Daoy (cell line): ENCODE measurements at places on chromosomes 11 and 22. TPM values are rescaled to one million over a fixed set of nuclear protein-coding genes. Genes with fewer than 3 reads are reported as not detected.

Gene RBMXL2
- total RNA-seq = not detected in 2 replicates

Gene CYP2D6
- 0.03 and 0.40 TPM in 2 replicates for total RNA-seq

DNA sequence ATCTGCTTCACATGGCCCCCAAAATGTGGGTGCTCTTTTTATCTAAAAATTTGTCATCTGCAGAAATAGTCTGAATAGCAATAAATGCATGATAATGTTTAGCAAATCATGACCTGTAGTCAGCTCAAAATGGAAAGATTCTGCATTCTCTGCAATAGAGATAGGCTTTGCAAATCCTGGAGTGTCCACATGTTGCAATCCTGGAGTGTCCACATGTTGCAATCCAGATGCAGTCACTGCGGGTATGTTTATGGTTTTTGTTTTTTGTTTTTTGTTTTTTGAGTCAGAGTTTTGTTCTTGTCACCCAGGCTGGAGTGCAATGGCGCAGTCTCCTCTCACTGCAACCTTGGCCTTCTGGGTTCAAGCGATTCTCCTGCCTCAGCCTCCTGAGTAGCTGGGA is 20.2 kb upstream of the LRRC32 start:
- no peak for DNase-seq

Gene OR1S1
- not detected in 2 replicates for total RNA-seq

Gene CSNK2A3
- total RNA-seq = 1.3 and 2.4 TPM in 2 replicates

DNA sequence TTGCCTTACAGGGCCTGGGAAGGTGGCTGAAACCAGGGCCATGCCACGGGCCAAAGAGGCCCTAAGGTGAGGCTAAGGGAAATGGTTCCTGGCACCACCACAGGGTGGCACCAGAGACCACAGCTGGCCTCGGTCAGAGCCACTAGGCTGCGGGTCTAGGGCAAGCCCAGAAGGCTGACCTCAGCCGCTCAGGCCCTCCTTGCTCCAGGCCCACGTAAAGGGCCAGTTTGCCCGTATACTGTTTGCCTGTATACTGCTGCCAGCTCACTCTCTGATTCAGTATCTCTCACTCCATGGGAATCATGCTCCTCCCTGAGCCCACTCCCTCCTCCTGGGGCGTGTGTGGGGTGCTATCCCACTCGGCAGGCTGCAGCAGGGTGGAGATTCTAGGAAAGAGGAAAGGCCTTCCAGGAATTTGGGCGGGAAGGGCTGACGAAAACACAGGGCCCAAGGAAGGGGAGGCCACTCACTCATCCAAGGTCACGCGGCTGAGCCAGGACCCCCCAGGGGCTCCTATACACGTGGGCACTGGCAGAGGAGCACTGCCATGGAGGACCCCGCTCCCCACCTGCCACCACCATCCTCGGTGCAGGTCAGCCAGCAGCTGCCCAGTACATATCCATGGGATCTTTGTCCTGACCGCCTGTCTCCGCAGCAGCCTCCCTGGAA is 62.4 kb downstream of the NECTIN1 start:
- peak; percentile 68 for DNase-seq

Gene CRYBB3
- not detected in 2 replicates for total RNA-seq

GRCh38 chr11:95585752-95586077 is 203.9 kb downstream of the FAM76B start:
- no peak for DNase-seq

DNA sequence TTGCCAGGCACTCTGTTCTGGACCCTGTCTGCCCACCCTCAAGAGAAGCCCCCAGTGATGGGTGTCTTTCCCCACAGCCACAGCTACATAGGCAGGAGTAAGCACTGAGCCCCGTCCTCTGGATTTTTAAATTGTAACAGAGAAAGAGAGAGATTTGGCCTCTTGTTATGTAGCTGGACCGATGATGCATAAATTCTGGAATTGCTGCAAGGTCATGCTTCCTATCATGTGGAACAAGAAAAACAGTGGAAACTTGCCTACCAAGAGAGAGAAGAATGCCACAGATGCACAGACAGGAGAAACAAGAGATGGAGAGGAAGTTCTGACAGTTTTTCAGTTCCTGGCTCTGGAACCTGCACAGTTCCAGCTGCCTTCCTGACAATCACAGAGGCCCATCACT is 150.2 kb downstream of the ETS1 start:
- DNase-seq = no peak

GRCh38 chr11:6111673-6112072 is 4.2 kb downstream of the OR56B4 start:
- no peak for DNase-seq

- DNase-seq = no peak
Measured at GRCh38 chr11:6660712-6661111, 5.1 kb upstream of the DCHS1 start.

DNA sequence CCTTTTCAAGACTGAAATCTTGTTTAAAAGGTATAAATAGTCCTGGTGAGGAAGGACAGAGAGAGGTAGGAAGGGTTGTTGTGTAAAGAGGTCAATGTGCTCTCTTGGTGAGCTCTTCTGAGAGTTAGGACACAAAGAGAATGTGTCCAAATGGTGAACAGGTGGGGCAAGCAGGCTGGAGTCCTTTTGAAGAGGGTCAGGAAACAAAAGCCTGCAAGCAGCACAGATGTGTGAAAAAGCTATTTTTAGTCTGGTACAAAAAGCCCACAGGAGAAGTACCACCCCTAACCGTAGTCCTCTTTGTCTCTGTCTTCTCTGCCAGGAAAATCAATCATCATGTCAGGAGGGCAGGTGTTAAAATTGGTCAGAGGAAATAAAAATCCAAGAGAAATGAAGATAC is 54.4 kb upstream of the SYN3 start:
- no peak for DNase-seq

- DNase-seq = no peak
Measured at GRCh38 chr11:19968860-19969259, 191.4 kb downstream of the DBX1 start.

DNA sequence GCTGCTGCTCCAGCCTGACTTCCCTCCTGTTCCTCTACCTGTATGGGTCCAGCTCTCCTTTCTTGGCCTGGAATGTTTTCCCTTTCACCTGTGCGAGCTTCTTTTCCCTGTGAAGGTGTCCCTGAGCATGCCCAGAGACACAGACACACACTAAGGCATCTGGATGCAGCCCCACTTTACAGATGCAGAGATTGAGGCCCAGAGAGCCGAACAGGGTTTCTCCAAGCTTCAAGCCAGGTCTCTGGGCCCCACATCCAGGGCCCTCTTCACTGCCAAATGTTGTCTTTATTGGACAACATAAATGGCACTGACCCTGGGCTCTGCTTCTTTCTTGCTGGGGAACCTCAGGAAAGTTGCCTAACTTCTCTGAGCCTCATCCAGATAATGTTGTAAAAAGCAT is 561.6 kb downstream of the MIAT start:
- DNase-seq = no peak

DNA sequence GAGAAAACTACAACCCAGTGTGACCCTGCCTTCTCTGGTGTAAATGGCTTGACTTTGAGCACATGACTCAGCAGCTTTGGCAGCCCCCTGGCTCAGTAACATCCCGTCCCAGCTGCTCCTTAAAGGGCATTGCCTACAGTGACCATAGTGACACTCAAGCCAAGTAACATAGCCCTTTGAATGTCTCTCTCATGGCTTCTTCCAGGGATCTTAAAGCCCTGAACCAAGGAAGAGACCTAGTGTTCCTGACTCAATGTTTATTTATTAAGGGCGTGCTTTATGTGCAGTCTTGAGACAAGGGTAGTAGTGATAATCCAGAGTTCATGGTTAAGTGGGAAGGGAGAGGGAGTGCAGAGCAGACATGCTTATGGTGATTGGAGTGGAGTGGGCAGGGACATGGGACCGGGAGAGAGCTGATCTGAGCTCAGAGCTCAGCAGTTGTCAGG is 125.7 kb downstream of the PARVA start:
- DNase-seq = no peak

- no peak for DNase-seq
Measured at GRCh38 chr22:17436981-17437412, 67.7 kb downstream of the CECR2 start.

GRCh38 chr11:60951904-60952741 is at the start of gene SLC15A3:
Gene SLC15A3, minus strand, starts transcription at chr11:60952176. Its CDS starts 625 bp downstream, at chr11:60951551.
- peak; percentile 51 for DNase-seq

Gene C22orf31
- not detected in 2 replicates for total RNA-seq

- no peak for DNase-seq
Measured at GRCh38 chr22:22057617-22058378, 75.2 kb upstream of the TOP3B start.

GRCh38 chr22:31647066-31647465 is 14.9 kb downstream of the PISD start:
- DNase-seq = no peak

DNA sequence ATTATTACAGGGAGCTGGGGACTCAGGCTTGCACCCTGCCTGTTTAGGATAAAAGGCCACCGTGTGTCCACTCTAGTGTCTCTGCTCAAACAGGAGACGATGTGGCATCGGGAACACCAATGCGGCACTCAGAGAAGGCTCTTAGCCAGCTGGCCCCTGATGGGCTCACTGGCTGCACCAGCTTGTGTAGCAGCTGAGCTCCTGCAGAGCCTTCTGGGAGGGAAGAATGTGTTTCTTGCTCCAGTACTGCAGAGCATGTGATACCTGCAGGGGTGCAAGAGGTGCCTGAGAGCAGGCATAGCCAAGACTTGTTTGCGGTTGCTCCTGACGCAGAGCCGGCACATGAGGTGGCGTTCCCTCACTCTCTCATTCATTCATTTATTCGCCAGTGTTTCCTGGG is 44.4 kb upstream of the KCNQ1OT1 start:
- DNase-seq = no peak

DNA sequence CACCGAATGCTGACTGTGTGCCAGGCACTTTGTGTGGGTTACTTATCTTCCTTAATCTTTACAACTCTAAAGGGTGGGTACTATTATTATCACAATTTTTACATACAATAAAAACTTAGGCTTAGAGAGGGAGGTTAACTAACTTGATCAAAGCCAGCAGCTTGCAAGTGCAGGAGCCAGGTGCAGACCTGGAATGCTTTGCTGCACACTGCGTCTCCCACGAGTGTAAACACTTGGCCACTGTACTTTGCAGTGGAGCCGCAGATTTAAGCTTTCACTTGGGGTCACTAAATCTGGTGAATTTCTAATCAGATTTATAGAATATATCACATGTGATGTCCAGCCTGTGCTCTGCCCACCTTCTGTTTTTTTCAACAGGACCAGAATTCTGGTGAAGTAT is 36.7 kb downstream of the AMOTL1 start:
- DNase-seq = no peak

Gene NAA40
- total RNA-seq = 12.6 and 17.5 TPM in 2 replicates

- DNase-seq = peak; percentile 53
Measured at GRCh38 chr11:288478-289397, at the start of gene PGGHG. Gene PGGHG, plus strand, starts transcription at chr11:289126. Its CDS starts 691 bp downstream, at chr11:289817.

- no peak for DNase-seq
Measured at GRCh38 chr11:18071098-18071705, 25.1 kb upstream of the TPH1 start.

DNA sequence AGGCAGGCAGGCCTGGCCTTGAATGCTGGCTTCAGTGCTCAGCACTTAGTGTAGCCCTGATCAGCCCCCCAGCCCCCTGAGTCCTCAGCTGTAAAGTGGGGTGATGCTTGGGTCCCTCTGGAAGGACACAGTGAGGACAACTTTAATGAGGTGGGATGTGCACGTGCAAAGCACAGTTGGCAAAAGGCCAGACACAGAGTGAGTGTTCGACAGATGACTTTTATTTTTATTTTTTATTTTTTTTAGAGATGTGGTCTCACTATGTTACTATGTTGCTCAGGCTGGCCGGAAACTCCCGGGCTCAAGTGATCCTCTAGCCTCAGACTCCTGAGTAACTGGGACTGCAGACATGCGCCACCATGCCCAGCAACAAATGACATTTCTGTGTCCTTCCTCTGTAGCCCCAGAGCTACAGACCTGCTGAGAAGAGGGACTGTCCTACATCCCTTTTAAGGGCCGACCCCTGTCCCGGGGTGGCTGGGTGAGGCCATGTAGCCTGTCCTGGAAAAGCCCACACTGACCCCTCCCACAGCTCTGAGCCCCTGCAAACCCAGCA is 6.9 kb upstream of the C11orf96 start:
- DNase-seq = no peak

Gene MS4A6E
- not detected in 2 replicates for total RNA-seq

DNA sequence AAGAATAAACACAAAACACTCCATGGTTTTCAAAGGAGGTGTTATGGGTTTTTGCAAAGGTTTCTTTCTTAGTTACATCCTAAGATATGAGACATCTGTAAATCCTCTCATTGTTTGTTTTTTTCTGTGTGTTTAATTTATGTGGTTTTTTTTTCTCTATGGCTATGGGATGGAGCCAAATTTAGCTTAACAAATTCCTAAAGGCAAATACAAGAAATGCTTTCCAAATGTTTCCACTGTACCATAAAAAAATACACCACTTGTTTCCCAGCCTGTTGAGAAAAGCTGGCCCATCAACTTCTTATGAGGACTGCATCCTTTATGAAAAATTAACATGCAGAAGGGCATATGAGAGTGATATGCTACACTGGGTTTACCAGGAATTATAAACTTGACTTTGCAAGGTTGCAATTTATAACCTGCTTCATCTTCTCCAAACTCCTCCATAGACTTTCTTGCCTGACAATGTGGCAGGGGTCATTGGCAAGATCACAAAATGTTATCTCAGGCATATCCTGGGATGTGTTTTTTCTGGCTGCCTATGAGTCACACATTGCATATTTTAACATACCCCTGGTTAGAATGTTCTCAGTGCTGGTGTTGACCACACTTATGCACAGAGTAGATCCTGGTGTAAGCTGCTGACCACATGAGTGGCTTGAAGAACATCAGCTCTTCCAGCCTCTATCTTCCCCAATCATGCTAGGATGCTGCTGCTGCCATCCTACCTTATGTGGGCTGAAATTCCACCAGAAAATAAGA is 137.6 kb upstream of the TTC12 start:
- DNase-seq = peak; percentile 86

GRCh38 chr11:121540627-121541026 is 87.9 kb upstream of the SORL1-AS1 start:
- peak; percentile 44 for DNase-seq

DNA sequence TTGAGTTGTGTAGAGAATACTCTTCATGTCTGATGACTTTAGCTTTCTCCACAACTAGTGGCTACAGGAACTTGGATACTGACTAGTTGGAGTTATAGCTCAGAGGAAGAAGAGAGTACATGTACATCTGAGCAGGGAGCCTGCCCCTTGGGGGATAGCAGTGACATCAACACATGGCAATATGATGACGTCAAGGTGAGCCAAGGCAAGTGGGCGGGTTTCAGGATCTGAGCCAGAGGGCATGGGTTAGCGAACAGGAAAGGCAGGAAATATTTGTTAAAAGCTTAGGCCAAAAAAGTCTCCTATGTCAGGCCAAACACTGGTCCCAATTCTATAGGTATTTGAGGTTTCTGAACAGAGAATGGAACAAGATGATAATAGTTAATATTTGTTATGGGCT is 42.0 kb upstream of the HORMAD2 start:
- peak; percentile 55 for DNase-seq

- DNase-seq = peak; percentile 91
Measured at GRCh38 chr22:44351685-44352377, 39.1 kb upstream of the SHISAL1 start.

GRCh38 chr22:47322854-47323253 is 560.4 kb downstream of the TBC1D22A start:
- peak; percentile 9 for DNase-seq

Gene P4HA3
- total RNA-seq = 1.5 and 2.5 TPM in 2 replicates

- DNase-seq = peak; percentile 8
Measured at GRCh38 chr11:26905368-26905767, 88.5 kb upstream of the FIBIN start.

Gene BEST1
- 0.65 TPM in 1 of 2 replicates, not detected in the other for total RNA-seq
